ENCODE measurements at places on chromosomes 1 and 21.

DNA sequence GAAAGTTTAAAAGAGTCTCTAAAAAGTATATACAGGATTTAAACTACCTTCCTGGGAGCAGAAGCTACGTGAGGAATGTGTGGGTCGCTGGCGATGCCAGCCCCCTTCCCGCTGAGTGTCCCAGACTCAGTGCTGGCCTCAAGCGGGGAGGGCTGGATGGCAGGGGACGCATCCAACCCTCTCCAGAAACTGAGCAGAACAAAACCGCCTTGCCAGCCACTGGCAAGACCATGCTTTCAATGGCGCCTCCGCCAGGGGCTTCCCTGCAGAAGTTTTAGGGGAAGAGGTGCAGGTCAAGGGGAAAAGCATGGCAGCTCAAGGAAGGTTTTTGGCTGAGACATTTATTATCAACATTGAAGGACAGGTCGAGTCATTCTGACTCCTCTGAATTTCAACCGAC, 26.1 kb downstream of the NADK start:
- no peak for DNase-seq

DNA sequence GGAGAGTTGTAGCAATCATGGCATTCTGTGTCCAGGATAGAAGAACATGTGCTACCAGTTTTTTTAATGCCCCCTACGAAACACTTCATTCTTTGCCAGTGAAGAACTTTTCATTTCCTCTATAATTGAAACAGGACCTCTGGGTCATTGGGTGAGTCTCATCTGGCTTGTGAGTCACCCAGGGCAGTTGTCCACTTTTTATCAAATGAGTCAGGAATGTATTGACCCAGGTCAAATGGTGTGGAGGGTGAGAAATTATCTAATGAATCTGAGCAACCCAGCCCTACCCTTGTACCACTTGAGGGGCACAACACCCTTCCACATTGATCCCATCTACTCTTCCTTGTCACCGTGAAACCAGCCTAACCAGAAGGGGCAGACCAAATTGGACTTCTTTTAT, 417.3 kb upstream of the PROX1 start:
- no peak for DNase-seq

GRCh38 chr1:115771847-115772457, 3.4 kb upstream of the CASQ2 start:
- no peak for DNase-seq

GRCh38 chr1:223189903-223190724, 47.1 kb upstream of the TLR5 start:
- DNase-seq, result peak; percentile 61

GRCh38 chr1:117106478-117106877, 15.1 kb downstream of the TRIM45 start:
- no peak for DNase-seq

DNA sequence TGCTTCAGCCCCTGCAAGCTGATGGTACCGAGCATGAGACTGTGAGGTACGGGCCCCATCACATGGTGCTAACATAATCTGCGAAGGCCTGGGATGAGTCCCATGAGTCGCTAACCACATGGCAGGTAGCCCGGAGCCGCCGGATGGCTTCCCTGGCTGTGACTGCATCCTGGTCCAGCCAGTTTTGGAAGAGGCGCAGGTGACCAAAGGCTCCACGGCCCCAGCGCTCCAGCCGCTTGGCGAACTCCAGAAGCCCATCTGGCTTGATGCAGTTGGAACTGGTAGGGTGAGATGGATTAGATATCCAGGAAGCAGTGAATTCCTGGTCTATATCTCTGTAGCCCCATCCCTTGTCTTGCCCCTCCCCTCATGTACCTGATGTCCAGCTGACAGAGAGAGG, 24.6 kb downstream of the LRRC41 start:
- DNase-seq, result no peak
